ENCODE measurements at places on chromosomes 16 and 17.

GRCh38 chr16:4911970-4912386 lies 25.0 kb downstream of the PPL start:
- DNase-seq: no peak

GRCh38 chr16:53378138-53378537 lies 56.1 kb upstream of the RBL2 start:
- no peak for DNase-seq

- peak; percentile 80 for DNase-seq
These were observed at the start of the genes SDF2 and SUPT6H for GRCh38 chr17:28661635-28662526. Gene SDF2, minus strand, starts transcription at chr17:28661906. Its CDS starts 30 bp downstream, at chr17:28661876. Gene SUPT6H, plus strand, starts transcription at chr17:28662205. Its CDS starts 11,197 bp downstream, at chr17:28673402.

- no peak for DNase-seq
These were observed 24.9 kb upstream of the CLEC18A start for GRCh38 chr16:69926241-69926640.

GRCh38 chr17:258906-259305 lies 77.5 kb upstream of the DOC2B start:
- DNase-seq: no peak

DNA sequence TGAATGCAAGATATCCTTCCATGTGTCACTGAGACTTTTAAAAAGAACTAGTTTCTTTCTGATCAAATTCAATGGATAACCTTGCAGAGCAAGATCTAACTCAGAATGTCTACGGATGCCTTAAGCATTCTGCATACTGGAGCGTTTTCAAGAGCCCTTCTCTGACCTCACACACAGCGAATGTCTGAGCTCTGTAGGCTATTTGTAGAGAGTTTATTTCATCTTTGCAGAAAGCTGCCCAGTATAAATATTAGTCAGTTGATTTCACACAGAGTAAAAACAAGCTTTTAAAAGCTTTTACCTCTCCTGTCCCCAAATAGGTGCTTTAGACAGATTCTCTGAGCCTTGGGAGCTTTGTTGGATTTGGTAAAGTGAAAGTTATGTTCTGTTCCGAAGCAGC lies 165.0 kb downstream of the RBFOX1 start:
- DNase-seq: no peak

DNA sequence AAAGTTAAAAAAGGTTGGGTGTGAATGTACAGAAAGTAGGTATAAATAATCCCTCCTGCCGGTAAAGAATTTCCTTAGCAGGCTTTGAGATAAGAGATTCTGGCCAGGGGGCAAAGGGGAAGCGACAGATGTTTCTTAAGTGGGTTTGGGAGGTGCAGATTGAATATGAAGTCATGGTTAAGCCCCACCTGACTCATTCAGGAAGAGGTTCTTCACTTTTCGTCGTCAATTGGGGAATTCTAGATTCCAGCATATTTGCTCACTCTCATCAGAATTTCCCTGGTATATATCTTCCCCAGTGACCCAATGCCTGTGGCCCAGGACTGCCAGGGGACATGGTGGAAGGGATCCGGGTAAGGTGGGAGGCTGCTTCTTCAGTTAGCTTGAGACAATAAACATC lies 127.8 kb downstream of the CPPED1 start:
- peak; percentile 82 for DNase-seq

GRCh38 chr17:7613769-7614424 lies 800 bp downstream of the FXR2 start:
- no peak for DNase-seq

Data from inflammatory macrophage treated with lipopolysaccharide for 1 hour (primary cell).